ENCODE measurements at places on chromosomes 2 and 18.
A peak's percentile ranks its signal among the peaks of the same experiment; 100 is the strongest.

DNA sequence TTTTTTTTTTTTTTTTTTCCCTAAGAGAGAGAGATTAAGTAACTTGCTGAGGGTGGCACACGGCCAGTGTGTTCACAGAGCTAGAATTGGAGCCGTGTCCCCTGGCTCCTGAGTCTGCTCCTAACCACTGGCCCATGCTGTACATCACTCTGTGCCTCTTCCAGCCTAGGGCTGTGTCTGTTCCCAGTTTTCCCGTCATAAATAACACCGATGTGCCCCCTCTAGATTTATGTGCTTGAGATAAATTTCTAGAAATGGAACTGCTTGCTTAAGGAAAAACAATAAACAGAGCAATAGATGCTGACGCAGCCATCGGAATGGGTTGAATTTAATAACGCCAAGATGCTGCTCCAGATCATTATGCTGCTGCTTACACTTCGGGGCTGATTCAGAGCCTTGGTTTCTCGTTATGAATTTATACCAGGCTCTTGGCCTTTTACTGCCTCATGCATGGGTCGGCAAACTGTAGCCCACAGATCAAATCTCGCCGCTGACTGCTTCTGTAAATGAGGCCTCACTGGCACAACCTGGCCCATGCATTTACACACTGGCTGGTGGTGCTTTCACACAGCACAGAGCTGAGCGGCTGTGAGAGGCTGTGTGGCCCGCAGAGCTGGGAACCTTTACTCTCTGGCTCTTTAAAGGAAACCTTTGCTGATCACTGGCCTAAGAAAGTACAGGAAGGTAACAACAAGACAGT lies 58.1 kb downstream of the NDUFA10 start:
- H3K4me3 ChIP-seq = no peak overlapping the region
- DNase-seq = no peak
- peaks cover 71% of the 10 kb centered on the region for H3K36me3 ChIP-seq

- DNase-seq = no peak
- no peak overlapping the region for H3K27ac ChIP-seq
- H3K4me1 ChIP-seq = peaks cover 11% of the 10 kb centered on the region
- no peak overlapping the region for H3K4me3 ChIP-seq
Observed at GRCh38 chr2:8254791-8255447, 426.9 kb upstream of the ID2 start.

GRCh38 chr2:128362889-128363228 lies 44.2 kb upstream of the HS6ST1 start:
- H3K27ac ChIP-seq = peak overlapping the region; percentile 97
- H3K27me3 ChIP-seq = no peaks in the 10 kb centered on the region
- H3K36me3 ChIP-seq = no peaks in the 10 kb centered on the region
- peaks cover 41% of the 10 kb centered on the region for H3K4me1 ChIP-seq

- H3K4me1 ChIP-seq = no peaks in the 10 kb centered on the region
- H3K27ac ChIP-seq = no peak overlapping the region
- peaks cover 8% of the 10 kb centered on the region for H3K27me3 ChIP-seq
- DNase-seq = no peak
Observed at GRCh38 chr18:59802031-59802430, 97.8 kb upstream of the PMAIP1 start.

DNA sequence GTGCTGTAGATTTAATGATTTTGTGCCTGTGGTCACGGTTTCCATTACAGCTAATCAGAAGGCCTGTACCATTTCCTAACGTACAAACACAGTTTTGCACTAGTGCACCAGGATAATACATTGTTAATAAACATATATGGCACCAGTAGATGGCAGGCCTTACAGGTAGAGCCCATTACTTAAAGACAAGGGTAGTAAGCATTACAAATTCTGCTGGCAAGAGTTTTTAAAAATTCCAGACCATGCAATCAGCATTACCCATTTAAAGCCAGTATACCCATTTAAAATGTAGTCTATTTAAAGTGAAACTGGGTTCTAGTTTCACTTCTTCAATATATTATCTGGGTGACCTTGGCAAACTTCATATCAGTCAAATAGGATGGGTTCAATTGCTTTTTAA lies 224.2 kb downstream of the NUP35 start:
- no peak overlapping the region for H3K4me3 ChIP-seq
- DNase-seq = no peak
- H3K4me1 ChIP-seq = peaks cover 2% of the 10 kb centered on the region
- no peak overlapping the region for H3K27ac ChIP-seq

All from mesothelial cell of epicardium (in vitro differentiated cells).